NCI-H69 (cell line): ENCODE measurements at places on chromosomes 1 and 21.

- DNase-seq: peak; percentile 40
These were observed 102.8 kb downstream of the RHOU start for GRCh38 chr1:228837817-228838716.

DNA sequence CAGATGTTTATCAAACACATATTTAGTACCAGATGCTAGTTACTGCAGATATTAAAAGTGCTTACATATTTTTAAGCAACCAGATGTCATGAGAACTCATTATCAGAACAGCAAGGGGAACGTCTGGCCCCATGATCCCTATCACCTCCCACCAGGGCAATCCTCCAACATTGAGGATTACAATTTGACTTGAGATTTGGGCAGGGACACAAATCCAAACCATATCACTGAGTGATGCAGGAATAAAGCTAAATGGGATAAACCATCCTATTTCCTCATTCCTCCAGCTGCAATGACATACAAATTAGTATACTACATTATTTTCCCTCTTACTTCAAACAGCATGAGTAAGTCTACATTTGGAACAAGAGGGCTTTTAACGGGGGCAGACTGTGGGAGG is 3.1 kb upstream of the KCNK2 start:
- DNase-seq: no peak

DNA sequence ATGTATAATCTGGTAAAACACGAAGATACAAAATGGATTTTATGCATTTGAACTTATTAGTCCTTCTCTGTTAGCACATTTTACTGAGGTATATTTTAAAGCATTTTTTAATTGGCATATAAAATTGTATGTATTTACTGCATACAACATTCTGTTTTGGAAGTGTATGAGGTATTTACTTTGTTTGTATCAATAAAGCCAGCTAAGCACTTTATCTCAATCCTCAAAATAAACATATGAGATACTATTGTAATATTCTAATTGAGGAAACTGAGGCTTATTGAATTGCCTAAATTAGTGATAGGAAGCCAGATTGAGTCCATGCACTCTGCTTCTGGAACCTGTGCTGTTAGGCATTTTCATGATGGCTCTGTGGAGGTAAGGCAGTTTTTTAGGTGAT is 65.6 kb downstream of the MTR start:
- DNase-seq: no peak

DNA sequence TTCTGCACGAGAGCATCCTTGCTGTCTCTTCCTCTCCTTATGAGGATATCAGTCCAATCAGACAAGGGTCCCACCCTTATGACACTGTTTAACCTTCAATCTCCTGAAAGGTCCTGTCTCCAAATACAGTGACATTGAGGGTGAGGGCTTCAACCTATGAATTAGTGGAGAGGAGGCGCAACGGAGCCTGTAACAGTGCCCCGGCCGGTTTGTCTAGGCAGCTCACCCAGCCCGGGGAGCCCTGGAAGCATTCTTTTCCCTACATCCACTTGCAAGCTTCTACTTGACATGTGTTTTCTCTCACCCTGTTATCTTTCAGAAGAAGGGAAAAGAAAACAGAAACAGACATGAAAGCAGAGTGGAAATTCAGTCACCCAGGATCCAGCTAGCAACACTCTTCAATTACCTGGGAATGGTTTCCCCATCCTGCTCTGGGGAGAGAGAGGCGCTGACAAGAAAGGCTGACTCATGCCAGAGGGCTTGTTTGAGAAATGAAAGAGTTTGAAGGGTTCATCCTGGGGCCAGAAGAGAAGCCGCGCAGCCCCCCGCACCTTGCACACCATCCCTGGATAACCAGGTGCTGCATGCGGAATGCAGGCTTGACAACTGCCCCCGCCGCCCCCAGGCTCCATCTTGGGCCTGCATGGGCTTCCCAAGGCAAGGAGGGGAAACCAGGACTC is 394.9 kb downstream of the NPHP4 start:
- no peak for DNase-seq

- DNase-seq: no peak
These were observed 68.0 kb upstream of the BACH1 start for GRCh38 chr21:29230551-29231261.

DNA sequence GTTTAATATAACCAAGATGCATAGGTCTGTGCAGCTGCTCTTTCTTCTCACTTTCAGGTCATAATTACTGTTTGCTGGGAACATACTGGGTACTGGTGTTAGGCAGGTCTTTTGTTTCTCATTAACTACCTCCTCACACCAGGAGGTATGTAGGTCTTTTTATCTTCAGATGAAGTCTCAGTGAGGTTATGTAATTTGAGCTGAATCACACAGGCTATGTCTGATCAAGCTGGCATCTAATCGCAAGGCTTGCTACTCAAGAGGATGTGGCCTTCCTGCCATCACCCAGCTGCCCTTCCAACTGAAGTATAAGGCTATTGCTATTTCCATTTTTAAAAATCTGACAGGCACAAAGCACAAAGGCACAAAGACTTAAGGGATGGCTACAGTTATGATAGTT is 96.4 kb downstream of the RUNX1 start:
- peak; percentile 90 for DNase-seq

DNA sequence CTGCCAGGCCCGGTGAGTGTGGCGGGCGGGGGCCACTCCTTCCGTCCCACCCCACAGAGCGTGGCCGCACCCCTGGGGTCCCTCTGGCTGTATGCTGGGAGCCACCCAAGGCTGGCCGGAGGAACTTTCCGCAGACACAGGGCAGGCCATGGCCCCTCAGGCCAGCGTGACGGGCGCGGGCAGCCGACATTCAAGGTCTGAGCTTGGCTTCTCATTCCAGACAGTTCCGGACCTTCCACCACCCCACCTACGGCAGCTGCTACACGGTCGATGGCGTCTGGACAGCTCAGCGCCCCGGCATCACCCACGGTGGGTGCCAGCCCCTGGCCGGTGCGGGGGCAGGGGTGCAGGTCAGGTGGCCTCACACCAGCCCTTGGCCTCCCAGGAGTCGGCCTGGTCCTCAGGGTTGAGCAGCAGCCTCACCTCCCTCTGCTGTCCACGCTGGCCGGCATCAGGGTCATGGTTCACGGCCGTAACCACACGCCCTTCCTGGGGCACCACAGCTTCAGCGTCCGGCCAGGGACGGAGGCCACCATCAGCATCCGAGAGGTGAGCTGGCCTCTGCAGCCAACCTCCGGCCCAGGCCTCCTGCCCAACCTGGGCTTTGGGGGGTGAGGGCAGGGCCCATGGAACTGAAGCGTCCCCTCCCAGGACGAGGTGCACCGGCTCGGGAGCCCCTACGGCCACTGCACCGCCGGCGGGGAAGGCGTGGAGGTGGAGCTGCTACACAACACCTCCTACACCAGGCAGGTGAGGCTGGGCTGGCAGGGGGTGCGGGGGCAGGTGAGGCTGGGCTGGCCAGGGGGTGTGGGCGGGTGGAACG is 7.3 kb downstream of the SCNN1D start:
- DNase-seq: peak; percentile 47

GRCh38 chr1:51648180-51649109 is 31.6 kb downstream of the OSBPL9 start:
- peak; percentile 24 for DNase-seq

GRCh38 chr1:30265127-30266070 is 458.0 kb downstream of the MATN1 start:
- DNase-seq: no peak

- DNase-seq: no peak
These were observed 285.7 kb upstream of the PKN2 start for GRCh38 chr1:88398338-88398737.

DNA sequence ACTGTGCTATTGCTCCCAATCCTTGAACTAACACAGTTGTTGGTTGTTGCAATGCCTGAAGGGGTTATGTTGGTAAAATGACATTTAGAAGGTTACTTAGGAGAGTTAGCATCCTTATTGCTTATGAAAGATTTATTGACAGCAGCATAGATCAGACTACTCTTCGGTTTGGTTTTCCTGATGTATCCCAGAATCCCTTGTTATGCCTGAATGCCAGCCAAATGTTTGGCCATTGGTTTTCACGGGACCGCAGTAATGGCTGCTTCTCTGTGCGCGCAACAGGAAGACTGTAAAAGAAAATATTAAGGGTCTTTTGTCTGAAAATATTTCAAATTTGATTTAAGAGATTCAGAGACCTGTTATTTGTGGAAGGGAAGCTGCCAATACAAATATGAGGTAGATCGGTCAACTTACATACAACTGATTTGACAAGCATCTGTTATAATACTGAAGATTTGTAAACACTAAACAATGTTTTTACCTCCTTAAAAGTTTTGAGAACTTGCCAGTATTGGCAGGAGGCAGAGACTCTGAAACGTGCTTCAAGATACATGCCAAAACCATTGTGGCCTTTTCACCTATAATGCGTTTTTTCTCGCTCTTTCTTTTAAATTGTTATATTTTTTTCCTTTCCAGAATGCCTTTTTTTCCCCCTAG is 8.3 kb downstream of the NFIA start:
- DNase-seq: no peak

- no peak for DNase-seq
These were observed 51.0 kb downstream of the ABCA4 start for GRCh38 chr1:94069919-94070285.

DNA sequence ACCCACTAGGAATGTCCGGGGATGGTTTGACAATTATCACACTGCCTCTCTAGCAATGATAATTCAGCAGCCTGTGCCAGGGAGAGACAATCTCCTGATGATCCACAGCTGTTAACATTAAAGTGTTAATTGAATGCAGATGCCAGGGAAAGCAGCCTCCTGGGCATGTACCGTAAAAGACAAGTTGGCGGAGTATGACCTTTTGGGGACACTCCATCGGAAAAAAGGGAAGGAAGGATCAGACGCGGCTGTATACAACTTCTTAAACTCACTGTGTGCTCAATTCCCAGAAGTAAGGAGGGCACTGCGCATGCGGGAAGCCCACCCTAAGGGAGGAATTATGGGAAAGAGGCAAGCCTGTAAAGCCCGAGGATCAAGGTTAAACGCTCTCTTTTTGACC is 62.6 kb downstream of the MAP3K7CL start:
- DNase-seq: peak; percentile 76

GRCh38 chr1:112841825-112842224 is 114.2 kb downstream of the SLC16A1 start:
- DNase-seq: no peak

GRCh38 chr1:115922801-115923200 is 53.5 kb upstream of the SLC22A15 start:
- DNase-seq: peak; percentile 69

- DNase-seq: no peak
These were observed 169.2 kb upstream of the ZNF644 start for GRCh38 chr1:91190996-91191395.

- DNase-seq: peak; percentile 78
These were observed 728 bp downstream of the OTUD7B start for GRCh38 chr1:150009604-150010392.

DNA sequence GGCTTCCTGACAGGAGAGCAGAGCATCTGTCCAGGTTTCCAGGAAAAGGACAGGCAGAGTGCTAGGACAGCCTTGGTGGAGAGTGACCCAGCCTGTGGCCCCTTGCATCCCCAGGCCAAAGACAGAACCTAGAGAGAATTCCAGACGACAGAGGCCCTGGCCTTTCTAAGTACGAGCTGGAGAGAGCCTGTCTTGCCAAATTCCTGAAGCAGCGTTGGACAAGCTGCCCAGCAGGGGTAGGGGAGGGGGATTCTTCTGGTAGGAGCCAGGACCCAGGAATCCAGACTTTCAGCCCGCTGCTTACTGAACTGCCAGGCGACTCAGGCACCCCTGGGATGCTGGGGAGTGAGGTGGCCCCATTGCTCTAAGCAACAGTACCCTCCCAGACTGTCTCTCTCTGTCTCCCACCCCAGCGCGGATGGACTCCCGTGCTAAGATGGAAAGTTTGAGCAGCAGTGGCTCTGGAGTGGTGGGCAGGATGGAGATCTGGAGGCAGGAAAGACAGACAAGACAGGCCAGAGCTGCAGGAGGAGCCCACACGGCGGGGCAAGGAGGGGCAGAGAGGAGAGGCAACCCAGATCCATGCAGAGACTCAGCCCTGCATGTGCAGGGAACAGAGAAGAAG is 8.8 kb upstream of the PEAR1 start:
- DNase-seq: no peak

GRCh38 chr1:180888870-180889269 is 23.8 kb upstream of the KIAA1614 start:
- DNase-seq: no peak

DNA sequence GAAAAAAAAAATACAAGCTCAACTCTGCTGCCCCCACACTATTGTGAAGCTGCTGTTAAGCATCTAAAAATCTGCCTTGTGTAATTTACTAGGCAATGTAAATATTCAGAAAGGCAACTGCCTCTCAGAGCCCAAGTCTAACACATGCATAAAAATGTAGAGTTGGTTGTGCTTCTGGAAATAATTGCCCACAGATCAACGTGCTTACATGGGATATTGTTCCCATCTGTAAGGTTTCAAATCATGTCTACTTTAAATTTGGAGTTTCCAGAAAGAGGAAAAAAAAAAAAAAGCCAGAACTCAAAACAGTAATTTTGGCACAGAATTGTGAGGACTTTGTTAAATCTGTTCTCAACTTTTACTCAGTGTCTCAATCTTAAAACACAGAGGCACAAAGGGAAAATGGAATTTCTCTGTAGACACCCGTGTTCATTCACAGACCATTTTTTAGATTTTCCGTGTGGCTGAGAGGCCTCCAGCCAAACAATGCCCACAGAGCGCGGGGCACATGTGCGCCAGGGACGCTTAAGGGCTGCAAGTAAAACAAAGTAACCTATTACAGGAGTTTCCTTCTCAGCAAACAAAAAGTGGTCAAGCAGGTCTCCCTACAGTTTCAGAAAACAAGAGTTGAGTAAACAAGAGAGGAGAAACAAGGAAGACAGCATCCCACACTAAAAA is 115.5 kb downstream of the RERE start:
- DNase-seq: peak; percentile 69
